NCI-H774 (cell line): ENCODE measurements at places on chromosomes 12 and 14.

DNA sequence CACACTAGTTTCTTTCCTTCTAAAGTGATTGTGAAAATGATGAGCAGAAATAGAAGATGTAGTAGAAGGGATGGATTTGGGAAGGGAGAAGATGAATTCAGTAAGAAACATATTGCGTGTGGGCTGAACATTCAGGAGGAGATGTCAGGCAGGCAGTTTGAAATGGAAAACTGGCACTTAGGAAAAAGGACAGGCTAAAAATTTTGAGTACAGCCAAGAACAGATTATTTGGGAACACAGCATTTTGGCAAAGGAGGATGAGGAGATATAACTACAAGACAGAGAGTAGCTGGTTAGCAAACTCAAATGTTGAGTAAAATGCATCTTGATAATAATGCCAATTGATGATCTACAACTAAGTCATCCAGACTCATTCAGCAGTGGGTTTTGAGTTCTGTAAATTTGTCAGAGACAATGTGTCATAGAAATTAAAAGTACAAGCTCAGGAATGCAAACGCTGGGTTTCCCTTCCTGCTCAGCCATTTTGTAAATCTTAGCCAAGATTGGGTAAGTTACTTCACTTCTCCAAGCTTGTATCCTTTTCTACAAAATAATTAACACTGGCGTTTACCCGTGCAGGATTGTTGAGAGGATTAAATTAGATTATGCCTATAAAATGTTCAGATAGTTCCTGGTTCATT lies 255.0 kb downstream of the NAV3 start:
- no peak for DNase-seq

- no peak for DNase-seq
Observed at GRCh38 chr14:31216359-31216758, 8.8 kb upstream of the HECTD1 start.

- DNase-seq: no peak
Observed at GRCh38 chr14:105388976-105389375, 9.4 kb upstream of the TEX22 start.

GRCh38 chr12:83739607-83740006 lies 1052.9 kb downstream of the TMTC2 start:
- DNase-seq: no peak
